ENCODE measurements at places on chromosomes 2 and 18.
A peak's percentile ranks its signal among the peaks of the same experiment; 100 is the strongest.

- no peak for DNase-seq
Observed at GRCh38 chr18:62925031-62925688, 209.8 kb downstream of the PHLPP1 start.

DNA sequence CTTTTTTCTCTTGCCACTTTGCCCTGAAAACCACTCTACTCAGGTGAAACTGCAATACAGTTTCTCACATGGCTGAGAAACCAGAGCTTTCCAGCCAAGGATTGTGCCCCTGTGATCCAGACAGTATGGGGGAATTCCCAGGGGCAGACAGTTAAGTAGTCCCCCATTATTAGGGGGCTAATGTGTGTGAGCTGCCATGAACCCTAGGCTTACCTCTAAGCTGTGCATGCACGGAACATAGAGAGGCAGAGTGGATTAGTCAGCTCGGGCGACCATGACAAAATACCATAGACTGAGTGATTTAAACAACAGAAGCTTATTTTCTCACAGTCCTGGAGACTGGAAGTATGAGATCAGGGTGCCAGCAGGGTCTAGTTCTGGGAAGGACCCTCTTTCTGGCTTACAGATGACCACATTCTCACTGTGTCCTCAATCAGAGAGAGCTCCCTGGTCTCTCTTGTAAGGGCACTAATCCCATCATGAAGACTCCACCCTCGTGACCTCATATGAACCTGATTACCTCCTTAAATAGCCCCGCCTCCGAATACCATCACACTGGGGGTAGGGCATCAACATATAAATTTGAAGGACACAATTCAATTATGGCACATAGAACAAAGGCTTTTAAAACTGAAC, 215.1 kb downstream of the EIPR1 start:
- no peak for DNase-seq

DNA sequence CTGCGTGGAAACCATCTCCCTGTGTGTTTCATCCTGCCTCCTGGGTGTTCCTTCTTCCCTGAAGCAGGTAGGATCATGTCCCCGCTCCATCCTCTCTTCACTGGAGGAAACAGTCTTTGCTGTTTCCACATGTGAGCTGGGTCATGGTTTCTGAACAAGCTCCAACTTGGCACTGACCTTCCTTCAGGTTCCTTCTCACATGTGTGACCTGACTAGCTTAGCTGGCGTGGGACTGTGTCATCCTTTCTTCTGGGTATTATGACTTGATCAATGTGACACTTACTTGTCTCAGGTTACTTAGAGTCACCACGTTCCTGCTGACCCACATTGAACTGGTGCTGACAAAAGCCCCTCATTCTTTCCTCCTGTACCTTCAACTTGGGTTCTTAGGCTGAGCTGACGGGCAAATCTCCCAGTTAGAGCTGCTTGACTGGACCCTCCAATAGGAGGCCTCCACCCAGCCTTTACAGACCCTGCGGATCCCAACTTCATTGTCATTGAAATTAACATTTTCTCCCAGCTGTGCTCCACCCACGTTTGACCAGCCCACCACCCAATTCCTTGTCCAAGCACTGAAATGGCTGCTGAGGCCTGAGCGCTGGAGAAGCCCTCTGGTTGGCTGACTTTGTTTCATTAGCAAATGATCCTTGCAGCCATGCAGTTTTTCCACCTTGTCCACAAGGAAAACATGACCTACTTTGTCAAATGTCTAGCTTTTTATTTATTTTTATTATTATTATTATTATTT, 128.1 kb downstream of the DDX1 start:
- DNase-seq = no peak

GRCh38 chr2:9199716-9200632, 6.6 kb upstream of the ASAP2 start:
- DNase-seq = no peak

- no peak for DNase-seq
Observed at GRCh38 chr2:9573013-9573720, 17.5 kb upstream of the ADAM17 start.

DNA sequence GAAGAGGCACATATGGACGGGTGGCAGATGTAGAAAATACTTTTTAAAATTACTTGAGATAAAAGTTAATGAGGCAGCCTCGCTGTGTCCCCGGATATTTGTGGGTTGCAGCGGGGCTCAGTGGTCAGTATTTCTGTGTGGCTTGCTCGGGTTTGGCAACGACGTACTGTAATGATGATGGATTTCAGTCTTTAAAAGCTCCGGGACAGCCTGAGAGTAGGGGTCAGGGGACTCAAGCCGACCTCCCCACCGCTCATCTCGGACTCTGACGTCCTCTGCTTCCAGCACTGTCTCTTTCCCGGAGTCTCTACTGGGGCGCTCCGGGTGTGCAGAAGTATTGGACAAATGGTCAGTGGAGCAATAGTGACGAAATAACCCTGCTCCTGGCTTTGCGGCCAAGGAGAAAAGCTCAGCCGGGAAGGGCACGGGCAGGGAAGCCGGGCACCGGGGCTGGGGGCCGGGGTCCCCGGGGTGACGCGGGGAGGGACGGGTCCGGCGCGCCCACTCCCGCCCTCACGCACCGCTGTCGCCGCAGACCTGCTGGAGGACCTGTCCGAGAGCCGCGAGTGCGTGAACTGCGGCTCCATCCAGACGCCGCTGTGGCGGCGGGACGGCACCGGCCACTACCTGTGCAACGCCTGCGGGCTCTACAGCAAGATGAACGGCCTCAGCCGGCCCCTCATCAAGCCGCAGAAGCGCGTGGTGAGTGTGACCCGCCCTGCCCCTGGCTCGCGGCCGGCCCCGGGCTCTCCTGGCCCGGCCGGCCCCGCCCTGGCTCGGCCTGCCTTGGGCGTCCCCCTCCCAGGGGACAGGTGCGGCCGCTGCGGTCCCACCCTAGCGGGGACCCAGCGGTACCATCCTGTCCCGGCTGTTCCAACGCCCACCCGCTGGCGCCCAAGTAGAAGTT, 7.3 kb downstream of the GATA6 start:
- DNase-seq = no peak

- DNase-seq = peak; percentile 73
Observed at GRCh38 chr2:204325468-204325867, 219.8 kb upstream of the PARD3B start.

- DNase-seq = no peak
Observed at GRCh38 chr18:60113396-60113795, 213.6 kb downstream of the PMAIP1 start.

- no peak for DNase-seq
Observed at GRCh38 chr18:22483407-22483806, 65.7 kb upstream of the CTAGE1 start.

DNA sequence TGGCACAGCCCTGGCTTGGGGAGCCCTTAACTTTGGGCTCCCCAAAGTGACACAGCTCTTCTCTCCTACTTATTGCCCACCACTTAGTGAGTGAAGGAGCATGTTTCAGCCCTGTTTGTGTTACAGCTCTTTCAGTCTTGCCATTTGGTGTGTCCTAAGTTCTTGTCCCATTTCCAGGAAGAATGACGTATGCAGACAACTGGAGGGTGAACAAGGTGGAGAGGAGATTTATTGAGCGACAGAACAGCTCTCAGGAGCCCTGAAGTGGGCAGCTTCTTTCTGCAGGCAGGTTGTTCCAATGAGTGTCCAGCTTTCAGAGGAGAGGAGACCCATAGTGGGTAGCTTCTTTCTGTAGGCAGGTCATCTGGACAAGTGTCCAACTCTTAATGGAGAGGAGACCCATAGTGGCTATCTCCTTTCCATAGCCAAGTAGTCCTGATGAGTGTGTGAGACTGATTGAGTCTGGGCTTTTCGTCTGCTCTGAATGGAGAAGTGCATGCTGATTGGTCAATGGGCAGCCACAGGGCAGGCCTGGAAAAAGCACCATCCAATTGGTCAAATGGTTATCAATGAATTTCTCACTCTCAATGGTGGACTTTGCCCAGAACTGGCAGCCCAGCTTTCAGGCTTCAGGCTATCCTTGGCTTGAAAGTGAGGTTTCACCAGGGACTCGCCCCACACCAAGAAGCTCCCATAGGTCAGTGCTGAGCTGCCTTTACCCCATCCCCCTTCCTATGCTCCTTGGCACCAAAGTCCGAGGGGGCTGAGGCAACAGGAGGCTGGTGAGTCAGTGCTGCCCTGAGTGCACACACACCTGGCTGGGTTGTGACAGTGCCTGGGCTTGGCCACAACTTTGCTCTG, 688.2 kb downstream of the NYAP2 start:
- no peak for DNase-seq

DNA sequence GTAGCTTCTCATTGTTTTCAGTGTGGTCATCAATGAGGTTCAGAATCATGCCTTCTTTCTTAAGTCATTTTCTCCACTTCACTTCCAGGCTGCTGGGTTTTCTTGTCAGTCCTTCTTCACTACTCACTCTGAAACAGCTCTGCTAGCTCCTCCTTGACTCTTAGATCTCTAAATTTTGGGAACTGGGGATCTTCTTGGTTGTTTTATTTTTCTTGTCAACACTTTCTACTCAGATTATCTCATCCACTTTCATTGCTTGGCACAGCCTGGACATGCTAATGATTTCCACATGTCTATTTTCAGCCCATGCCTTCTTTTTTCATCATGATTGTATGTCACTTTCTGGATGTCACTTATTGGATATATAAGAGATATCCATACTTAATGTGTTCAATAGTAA, 517.8 kb upstream of the DSEL start:
- DNase-seq = no peak

DNA sequence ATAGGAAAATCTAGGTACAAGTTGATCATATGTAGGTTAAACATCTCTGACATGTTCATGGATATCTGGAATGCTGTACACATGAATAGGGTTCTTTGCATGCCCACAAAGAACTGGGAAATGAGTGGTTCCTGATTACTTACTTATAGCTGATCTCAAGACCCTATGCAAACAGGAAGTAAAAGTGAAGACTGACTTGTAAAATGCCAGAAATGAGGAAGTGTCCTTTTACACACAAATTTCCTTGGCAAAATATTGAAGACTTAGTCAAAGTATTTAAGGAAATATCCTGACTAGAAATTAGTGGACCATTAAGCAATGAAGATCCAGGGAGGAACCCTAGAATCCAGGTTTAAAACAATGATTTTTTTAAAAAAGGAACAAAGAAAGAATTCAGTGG, 203.7 kb upstream of the DLGAP1 start:
- no peak for DNase-seq

- no peak for DNase-seq
Observed at GRCh38 chr2:231356466-231356844, 39.1 kb upstream of the B3GNT7 start.

- DNase-seq = peak; percentile 53
Observed at GRCh38 chr2:160491911-160492371, 1.7 kb downstream of the RBMS1 start.

DNA sequence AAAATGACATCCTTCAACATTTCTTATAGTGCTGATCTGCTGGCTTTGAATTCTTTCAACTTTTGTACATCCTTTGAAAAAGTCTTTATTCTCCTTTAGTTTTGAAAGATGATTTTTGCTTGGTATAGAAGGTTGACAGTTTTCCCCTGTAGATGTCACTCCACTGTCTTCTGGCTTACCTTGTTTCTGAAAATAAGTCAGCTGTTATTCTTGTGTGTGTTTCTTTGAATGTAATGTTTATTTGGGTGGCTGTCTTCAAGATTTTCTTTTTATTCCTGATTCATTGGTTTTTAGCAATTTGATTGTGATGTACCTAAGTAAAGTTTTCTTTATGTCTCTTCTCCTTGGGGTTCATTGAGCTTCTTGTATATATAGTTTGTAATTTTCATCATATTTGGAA, 47.6 kb downstream of the ACTR3 start:
- no peak for DNase-seq

GRCh38 chr2:55045780-55046179, 4.5 kb downstream of the RTN4 start:
- no peak for DNase-seq

DNA sequence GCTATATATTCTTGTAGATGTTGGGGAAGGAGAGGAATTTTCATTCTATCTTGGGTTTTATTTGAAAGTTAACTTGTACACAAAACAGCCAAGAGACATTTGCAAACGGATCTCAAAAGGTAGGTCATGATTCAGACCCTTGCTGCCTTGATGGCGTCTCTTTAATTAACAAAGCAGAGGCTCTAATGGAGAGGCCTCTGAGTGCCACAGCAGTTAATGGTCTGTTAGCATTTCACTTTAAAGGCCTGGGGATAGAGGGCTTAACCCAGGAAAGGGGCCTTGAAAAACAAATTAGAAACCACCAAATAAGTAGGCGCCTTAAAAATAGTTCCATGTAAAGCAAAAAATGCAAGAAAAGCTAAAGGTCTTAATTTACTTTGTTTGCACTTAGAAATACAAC, 836.9 kb upstream of the CELF4 start:
- no peak for DNase-seq

DNA sequence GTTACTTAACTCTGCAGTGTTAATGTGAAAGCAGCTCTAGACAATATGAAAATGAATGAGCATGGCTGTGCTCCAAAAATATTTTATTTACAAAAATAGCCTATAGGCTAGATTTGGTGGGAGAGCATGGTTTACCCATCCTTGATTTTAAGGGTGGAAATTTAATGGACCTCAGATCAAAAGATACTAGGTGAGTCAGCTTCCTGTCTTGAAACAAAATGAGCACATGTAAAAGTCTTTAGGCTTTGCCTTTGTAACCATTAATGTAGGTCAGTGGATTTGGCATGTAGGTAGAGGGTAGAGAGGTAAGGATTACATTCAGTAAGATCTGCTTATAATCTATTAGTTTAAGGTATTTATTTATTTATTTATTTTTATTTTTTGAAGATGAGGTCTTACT, 72.7 kb downstream of the GREB1L start:
- peak; percentile 15 for DNase-seq
